ENCODE measurements at places on chromosomes 4 and X.

GRCh38 chr4:101049549-101050001 lies 297.8 kb downstream of the PPP3CA start:
- DNase-seq = no peak

GRCh38 chr4:137347371-137347770 lies 184.9 kb downstream of the PCDH18 start:
- DNase-seq = no peak

GRCh38 chrX:136652822-136653723 lies 5.1 kb downstream of the CD40LG start:
- no peak for DNase-seq

DNA sequence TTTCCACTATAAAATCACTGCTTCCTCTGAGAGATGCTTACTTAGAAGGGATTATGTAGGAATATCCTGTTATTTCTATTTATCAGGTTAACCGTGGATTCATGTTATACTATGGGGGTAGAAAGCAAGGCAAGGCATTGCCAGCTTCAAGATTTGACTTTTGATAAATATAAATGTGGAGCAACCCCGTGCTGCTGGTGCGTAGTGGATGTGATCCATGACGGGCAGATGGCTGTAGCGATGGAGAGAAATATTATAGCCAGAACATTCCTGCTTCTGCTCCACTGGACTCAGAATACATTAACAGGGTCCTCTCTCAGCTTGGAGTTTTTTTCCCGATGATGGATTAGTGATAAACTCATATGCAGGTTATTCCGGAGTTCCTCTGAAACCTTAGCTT lies 157.6 kb downstream of the TENM3 start:
- no peak for DNase-seq

All from astrocyte of the spinal cord (primary cell).